Uterus (tissue), 4 donors: ENCODE measurements at places on chromosomes 3 and 15. TPM values are rescaled to one million over a fixed set of nuclear protein-coding genes. Genes with fewer than 3 reads are reported as not detected.
A peak's percentile ranks its signal among the peaks of the same experiment; 100 is the strongest.

DNA sequence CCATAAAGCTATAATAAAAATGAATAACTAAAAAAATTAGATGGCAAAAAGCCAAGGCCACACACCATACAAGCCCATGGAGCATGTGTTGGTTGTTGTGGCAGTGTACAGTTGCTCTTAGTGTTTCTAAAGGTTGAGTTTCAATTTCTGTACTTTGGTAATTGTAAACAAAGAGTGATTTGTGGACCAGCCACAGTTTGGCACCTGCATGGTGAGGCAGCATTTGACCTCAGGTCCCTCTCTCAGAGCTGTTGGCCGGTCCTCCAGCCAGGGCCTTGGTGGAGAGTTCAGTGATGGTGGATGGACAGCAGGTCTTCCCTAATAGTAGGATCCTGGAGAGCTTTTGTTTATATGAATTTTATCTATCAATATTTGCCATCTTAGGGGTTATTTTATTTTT is 5.6 kb downstream of the ACAD9 start:
- H3K36me3 ChIP-seq = no peaks in the 10 kb centered on the region
- H3K27ac ChIP-seq = no peak overlapping the region
- no peak for DNase-seq
- H3K27me3 ChIP-seq = no peaks in the 10 kb centered on the region
- no peaks in the 10 kb centered on the region for H3K4me1 ChIP-seq
- H3K4me3 ChIP-seq = no peak overlapping the region

DNA sequence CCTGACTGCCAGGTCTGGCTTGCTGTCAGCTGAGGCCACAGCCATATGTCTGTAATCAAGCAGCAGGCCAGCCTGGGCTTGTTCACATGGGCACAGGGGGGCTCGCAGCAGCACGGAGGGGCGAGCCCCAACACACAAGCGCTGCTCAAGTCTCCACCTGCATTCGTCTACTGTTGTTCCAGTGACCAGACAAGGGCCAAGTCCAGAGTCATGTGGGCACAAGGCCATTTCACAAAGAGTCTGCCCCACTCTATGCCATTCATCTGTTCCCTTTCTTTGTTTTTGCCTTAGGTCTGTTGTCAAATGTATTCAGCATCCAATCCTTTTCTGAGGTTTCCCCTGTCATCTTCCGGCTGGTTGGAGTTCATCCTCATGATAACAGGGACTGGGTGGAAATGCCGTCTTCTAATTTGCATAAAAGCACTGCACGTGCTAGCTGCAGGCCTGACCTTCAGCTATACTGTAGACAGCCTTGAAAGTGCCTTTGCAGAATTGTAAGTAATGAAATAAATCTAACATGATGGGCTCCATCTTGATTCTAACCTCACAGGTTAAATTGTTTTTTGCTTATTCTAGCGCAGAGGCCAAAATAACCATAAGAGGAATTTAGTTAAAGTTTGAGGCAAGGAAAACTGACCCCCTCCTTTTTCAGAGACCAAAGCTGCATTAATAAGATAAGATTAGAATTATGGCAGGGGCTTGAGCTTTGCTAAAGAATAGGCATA is 28.6 kb upstream of the KBTBD12 start:
- H3K4me1 ChIP-seq = peaks cover 3% of the 10 kb centered on the region
- H3K36me3 ChIP-seq = no peaks in the 10 kb centered on the region
- no peaks in the 10 kb centered on the region for H3K27me3 ChIP-seq
- H3K27ac ChIP-seq = no peak overlapping the region
- no peak for DNase-seq
- no peak overlapping the region for H3K4me3 ChIP-seq

MORC1 gene
- not detected for total RNA-seq

DNA sequence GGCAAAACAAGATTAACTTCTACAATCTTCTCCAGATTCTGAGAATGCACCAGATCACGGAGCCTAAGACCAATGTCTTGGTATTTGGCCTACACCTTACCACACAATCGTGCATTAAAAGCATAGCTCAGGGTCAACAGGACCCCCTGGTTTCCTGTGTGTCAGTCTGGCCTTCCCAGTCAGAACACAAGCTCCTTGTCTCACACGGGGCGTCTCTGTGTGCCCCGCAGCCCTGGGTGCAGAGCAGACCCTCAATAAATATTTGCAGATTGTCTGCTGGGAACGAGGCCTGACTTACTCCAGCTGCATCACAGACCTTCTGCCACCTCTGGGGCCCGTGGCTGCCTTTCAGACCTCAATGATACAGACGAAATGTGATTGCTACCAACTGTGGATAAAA is 82.5 kb upstream of the CTNNB1 start:
- DNase-seq = no peak
- no peak overlapping the region for H3K27ac ChIP-seq
- no peak overlapping the region for H3K4me3 ChIP-seq
- H3K36me3 ChIP-seq = no peaks in the 10 kb centered on the region
- no peaks in the 10 kb centered on the region for H3K4me1 ChIP-seq
- H3K27me3 ChIP-seq = no peaks in the 10 kb centered on the region

DNA sequence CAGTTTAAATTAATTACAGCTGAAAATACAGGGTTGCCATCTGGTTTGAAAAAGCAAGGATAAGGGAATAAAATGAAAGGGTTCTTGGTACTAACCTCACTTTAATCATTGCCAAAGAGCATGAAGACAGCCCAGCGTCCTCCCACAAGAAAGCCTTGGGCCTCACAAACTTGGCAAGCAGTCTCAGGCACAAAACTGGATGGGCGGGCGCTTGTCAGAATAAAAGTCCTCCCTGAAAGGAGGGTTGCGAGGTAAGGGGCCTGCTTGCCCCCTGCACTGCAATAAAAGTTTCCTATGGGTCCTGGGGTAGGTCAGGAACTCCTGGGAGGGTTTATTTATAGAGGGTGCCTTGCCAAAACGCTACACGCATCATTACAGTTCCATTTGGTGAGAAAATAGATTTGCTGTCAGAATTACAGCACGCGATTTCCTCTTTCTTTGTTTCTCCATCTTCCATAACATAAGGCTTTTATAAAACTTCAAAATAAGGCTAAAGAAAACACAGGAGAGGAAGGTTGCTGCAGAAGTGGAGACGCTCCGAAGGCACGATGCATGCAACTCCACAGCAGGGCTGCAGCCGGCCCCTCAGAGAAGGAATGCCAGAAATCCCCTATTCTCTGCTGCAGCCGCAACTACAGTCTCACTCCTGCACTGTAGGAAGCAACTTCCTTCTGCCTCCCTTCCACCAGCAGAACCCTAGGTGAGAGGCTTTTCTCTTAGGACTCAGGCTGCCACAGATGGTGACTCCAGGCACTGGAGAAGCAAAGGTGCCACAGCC is 61.3 kb downstream of the VGLL4 start:
- H3K4me1 ChIP-seq = peaks cover 8% of the 10 kb centered on the region
- peak overlapping the region; percentile 33 for H3K4me3 ChIP-seq
- no peaks in the 10 kb centered on the region for H3K36me3 ChIP-seq
- peak overlapping the region; percentile 88 for H3K27ac ChIP-seq
- peak; percentile 86 for DNase-seq

GRCh38 chr3:172538368-172539151 is 15.3 kb upstream of the TNFSF10 start:
- H3K36me3 ChIP-seq = no peaks in the 10 kb centered on the region
- no peak for DNase-seq
- no peaks in the 10 kb centered on the region for H3K27me3 ChIP-seq
- H3K27ac ChIP-seq = peak overlapping the region; percentile 25
- H3K4me1 ChIP-seq = no peaks in the 10 kb centered on the region

SATB1 gene
- total RNA-seq = 82.1 TPM

ALDH1L1 gene
- 11.3 TPM for total RNA-seq
